ENCODE measurements at places on chromosomes 3 and 15. TPM values are rescaled to one million over a fixed set of nuclear protein-coding genes. Genes with fewer than 3 reads are reported as not detected.

DNA sequence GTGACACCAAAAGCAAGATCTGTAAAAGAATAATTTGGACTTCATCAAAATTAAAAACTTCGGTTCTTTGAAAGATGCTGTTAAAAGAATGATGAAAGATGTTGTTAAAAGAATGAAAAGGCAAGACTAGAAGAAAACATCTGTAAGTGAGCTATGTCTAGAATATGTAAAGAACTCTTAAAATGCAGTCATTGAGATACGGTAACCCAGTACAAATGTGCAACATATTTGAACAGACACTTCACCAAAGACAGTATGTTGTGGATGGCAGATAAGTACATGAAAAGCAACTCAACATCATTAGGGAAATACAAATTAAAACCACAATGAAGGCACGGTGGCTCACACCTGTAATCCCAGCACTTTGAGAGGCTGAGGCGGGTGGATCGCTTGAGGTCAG is 139.5 kb downstream of the LRIG1 start:
- H3K27me3 ChIP-seq: no peaks in the 10 kb centered on the region
- no peak overlapping the region for H3K27ac ChIP-seq
- no peaks in the 10 kb centered on the region for H3K36me3 ChIP-seq
- no peak for DNase-seq
- no peak overlapping the region for H3K4me3 ChIP-seq

DNA sequence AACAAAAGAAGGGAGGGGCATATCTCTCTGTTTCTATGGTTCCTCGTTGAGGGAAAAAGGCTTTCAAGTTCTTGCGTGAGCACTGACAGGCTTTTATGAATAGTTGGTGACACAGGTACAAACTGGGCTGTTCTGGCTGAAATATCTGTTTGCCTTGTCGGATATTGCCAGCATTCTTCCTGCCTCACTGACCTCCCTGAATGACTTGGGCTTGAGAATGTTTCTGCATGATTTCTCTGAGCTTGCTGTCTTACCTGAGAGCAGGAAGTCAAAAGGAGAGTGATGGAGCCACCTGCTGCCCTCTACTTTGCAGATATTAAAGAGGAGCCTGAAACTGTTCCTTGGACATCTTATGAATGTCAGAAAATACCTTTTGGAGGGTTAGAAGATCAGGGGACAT is 4.8 kb downstream of the GCNT3 start:
- no peak overlapping the region for H3K27ac ChIP-seq
- no peaks in the 10 kb centered on the region for H3K36me3 ChIP-seq
- no peaks in the 10 kb centered on the region for H3K4me1 ChIP-seq
- H3K4me3 ChIP-seq: no peak overlapping the region
- H3K27me3 ChIP-seq: no peaks in the 10 kb centered on the region

DNA sequence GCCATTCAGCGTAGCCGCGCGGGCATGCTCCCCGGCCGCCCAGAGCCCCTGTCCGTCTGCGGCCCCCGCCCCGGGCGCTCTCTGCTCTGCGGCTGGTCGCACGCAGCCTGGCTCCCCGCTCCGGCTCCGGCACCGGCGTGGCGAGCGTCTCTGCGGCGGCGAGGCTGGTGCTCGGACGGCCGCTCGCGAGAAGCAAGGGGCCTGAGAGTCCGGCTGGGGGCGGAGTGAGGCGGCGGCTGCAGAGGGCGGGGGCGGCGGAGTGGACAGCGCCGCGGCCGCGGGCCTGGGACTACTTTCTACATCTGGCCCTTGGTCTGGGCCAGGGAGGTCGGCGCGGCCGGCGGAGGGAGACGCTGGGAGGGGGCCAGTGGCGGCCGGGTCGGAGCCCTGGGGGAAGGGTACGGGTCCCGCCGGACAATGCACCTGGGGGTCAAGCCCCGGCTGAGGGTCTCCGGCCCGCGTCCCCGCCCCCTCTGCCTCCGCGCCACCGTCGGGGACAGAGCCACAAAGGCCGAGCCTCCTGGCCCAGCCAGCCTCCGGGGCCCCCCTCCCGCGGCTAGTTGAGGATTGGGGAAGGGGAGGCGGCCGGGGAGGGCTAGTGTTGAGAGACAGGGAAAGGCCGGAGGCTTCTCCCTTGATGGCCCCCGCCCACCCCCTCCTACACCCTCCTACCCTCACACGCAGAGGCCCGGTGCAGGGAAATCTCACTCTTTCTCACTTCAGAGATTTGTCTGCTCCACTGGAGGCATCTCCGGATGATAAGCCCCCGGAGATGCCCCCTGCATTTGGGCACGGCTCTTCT is at the start of gene PRTG:
Gene PRTG, minus strand, starts transcription at position 226 of the 802 bp plus-strand sequence. Its CDS starts 221 bp downstream, at position 5.
- peak within 1 kb of the TSS; percentile 36 for H3K27ac ChIP-seq
- no peaks in the 10 kb centered on the region for H3K36me3 ChIP-seq
- peak within 1 kb of the TSS; percentile 97 for H3K4me3 ChIP-seq
- no peaks in the 10 kb centered on the region for H3K27me3 ChIP-seq
- peaks cover 2% of the 10 kb centered on the region for H3K4me1 ChIP-seq
- DNase-seq: peak; percentile 22

DNA sequence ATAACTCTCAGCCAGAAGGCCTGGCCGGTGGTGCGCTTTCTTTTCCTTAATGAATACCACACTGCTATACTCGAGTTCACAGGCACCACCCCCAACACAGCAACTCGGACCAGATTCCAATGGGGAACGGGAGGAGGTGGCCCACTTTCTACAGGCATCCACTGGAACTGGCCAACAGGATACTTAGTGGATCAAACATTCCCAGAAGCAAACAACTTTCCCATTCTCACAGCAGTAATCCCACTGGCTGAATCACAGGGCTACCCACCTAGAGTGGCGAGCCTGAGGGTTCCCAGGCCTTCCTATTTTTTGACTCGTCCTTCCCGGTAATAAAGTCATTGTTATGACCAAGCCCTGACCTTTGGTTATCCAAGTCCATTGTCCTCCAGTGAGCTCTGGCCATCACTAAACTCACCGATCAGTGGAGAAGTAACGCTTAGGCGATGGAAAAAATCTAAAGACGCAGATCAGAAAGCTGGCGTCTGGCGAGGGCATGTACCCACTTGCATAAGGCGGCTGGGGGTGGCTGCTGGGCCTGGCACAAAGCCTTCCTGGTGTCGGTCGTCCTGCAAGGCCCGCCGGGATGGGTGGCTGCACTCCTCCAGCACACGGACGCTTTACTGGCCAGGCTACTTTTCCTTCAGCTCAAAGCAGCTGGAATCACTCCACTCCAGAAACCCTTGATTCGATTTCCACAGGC is 1.2 kb downstream of the EOGT start:
- peak overlapping the region; percentile 100 for H3K27ac ChIP-seq
- peak; percentile 47 for DNase-seq
- no peaks in the 10 kb centered on the region for H3K27me3 ChIP-seq
- H3K4me1 ChIP-seq: peaks cover 65% of the 10 kb centered on the region
- H3K4me3 ChIP-seq: peak overlapping the region; percentile 96

DNA sequence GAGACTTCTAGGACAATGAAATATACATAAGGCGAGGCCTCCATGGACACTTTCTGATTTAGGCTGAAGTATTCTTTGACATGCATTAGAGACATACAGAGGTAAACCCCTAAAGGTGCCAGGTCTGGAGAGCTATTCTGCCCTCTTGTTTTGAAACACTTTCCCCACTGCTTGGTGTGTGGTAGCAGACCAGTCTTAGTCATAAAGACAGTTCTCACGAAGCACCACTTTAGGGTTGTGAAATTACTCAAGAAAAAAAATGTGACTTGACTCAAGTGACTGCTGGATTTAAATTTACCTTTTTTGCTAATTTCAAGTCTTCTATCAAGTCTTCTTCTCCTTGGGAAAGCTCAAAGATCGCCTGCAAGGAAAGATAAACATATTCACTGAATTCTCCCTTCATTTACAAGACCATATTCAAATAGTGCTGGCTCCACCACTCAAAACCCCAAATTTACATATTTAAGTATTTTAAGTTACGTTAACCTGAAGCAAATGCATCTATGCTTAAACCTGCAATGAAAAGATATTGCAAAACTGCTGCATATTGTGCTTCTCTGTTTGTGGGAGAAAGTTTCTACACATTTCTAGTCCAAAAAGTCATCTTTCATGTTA is 48.4 kb downstream of the ARHGEF3 start:
- H3K27ac ChIP-seq: no peak overlapping the region
- H3K27me3 ChIP-seq: no peaks in the 10 kb centered on the region
- H3K4me3 ChIP-seq: no peak overlapping the region
- no peaks in the 10 kb centered on the region for H3K36me3 ChIP-seq

DNA sequence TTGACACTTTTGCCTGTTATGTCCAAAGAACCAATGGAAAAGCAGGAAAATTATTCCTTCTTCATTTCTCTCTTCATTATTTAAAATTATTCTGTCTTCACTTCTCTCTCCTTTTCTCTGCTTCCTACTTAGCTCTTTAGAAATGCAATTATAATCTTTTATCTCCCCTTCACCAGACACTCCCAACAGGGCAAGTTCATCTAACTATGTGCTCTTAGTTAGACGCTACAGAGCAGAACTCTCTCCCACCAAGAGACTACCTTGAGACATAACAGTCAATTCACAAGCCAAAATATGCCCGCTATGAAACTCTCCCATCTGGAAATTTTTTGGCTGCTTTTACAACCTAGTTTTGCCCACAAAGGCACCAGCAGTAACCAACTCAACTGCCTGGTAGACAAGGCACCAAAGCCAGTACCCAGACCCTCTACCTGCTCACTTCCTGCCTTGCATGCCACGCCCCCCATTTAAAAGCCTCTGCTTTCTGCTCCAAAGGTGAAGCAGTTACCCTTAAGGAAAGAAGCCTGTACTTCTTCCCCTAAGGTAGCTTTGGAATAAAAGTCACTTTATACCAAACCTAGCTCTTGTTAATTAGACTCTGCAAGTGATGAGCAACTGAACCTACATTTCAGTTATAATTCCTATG is 28.1 kb downstream of the CCRL2 start:
- no peaks in the 10 kb centered on the region for H3K4me1 ChIP-seq
- no peak overlapping the region for H3K27ac ChIP-seq
- H3K4me3 ChIP-seq: no peak overlapping the region
- no peak for DNase-seq
- no peaks in the 10 kb centered on the region for H3K27me3 ChIP-seq

Gene SUCNR1
- total RNA-seq: 3.2 TPM

GRCh38 chr3:147406028-147406931 is at the start of gene ZIC4:
Gene ZIC4 (minus strand): TSS chr3:147406543. CDS start chr3:147402797, 3,746 bp downstream.
- no peak for DNase-seq
- peaks cover 56% of the 10 kb centered on the region for H3K27me3 ChIP-seq
- H3K36me3 ChIP-seq: no peaks in the 10 kb centered on the region
- H3K4me1 ChIP-seq: peaks cover 12% of the 10 kb centered on the region
- H3K4me3 ChIP-seq: peak within 1 kb of the TSS; percentile 36
- H3K27ac ChIP-seq: no peak within 1 kb of the TSS

Gene ANKUB1
- total RNA-seq: 0.81 TPM

Gene FBXO40
- not detected for total RNA-seq

Gene PLXNA1
- 70.1 TPM for total RNA-seq

GRCh38 chr3:197694251-197694650 is 42.5 kb downstream of the RUBCN start:
- H3K36me3 ChIP-seq: peaks cover 31% of the 10 kb centered on the region
- H3K4me3 ChIP-seq: no peak overlapping the region
- H3K4me1 ChIP-seq: no peaks in the 10 kb centered on the region
- H3K27ac ChIP-seq: no peak overlapping the region
- no peaks in the 10 kb centered on the region for H3K27me3 ChIP-seq

Gene ARGFX
- not detected for total RNA-seq

GRCh38 chr15:99110581-99111320 is 5.9 kb downstream of the SYNM start:
- H3K36me3 ChIP-seq: peaks cover 2% of the 10 kb centered on the region
- peaks cover 71% of the 10 kb centered on the region for H3K4me1 ChIP-seq
- peak overlapping the region; percentile 83 for H3K27ac ChIP-seq
- DNase-seq: no peak
- H3K4me3 ChIP-seq: peak overlapping the region; percentile 9

DNA sequence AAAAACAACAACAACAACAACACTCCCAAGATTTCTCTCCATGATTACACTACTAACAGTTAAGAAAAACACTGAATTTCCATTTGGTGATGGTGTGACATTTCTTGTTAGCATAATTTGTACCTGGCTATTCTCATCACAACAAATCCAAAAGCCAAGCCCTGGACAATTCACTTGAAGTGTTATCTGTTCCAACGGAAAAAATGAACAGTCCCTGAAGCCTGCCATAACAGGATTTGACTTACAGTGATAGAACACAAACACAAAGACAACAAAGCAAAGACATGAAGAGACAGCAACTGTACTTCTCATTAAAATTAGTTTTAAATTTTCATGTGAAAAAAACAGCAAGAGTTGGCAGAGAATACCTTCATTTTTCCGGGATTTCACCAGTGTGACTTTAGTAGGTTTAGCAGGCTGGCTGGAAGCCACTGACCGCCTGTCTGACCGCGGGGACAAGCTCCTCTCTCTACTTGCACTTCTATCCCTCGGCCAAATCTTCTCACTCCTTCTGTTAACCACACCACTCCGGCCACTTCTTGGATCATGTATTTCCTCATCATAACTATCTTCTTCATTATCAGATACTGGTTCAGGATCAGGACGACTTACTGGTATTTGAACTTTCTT is 56.3 kb downstream of the TJP1 start:
- no peaks in the 10 kb centered on the region for H3K27me3 ChIP-seq
- no peaks in the 10 kb centered on the region for H3K4me1 ChIP-seq
- H3K4me3 ChIP-seq: no peak overlapping the region
- no peak for DNase-seq

GRCh38 chr15:93478947-93479346 is 389.9 kb upstream of the RGMA start:
- no peaks in the 10 kb centered on the region for H3K36me3 ChIP-seq
- no peaks in the 10 kb centered on the region for H3K27me3 ChIP-seq
- no peak overlapping the region for H3K27ac ChIP-seq
- no peaks in the 10 kb centered on the region for H3K4me1 ChIP-seq
- H3K4me3 ChIP-seq: no peak overlapping the region

DNA sequence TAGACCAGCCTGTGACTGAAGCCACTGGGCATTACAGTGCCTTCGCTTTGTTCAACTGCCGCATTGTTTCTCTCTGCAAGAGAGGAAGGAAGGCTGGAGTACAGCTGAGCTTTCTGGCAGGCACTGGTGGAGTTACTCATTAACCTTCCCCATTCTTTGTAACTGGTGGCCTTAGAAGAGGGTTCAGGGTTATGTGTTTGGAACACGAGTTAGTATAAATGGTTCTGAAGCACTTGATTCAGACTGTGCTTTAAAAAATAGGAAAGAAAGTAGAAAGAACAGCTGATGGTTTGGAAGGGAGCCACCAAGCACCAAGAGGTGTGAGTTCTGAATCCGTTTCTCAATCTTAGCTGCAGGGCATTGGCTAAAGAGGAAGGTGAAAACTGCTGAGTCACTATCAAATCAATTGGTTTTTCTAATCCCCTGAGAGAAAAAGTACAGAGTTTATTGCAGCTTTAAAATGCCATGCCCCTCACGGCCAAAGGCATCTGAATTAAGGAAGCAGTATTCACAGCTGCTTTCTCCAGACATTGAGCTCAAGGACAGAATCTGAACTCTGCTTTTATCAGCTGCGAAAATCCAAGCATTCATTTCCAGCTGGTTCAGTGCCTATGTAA is 3.6 kb downstream of the HGD start:
- peak overlapping the region; percentile 56 for H3K4me3 ChIP-seq
- no peaks in the 10 kb centered on the region for H3K4me1 ChIP-seq
- no peak for DNase-seq
- H3K27me3 ChIP-seq: no peaks in the 10 kb centered on the region
- peak overlapping the region; percentile 2 for H3K27ac ChIP-seq
- no peaks in the 10 kb centered on the region for H3K36me3 ChIP-seq

Gene HDC
- total RNA-seq: 4.0 TPM

- no peaks in the 10 kb centered on the region for H3K27me3 ChIP-seq
- H3K36me3 ChIP-seq: no peaks in the 10 kb centered on the region
- H3K4me3 ChIP-seq: no peak overlapping the region
- DNase-seq: no peak
These were observed 214.0 kb downstream of the EPHB1 start for GRCh38 chr3:135009014-135009413.

Gene KLHL40
- total RNA-seq: not detected

Gene TLR9
- total RNA-seq: not detected

Data from thoracic aorta (tissue), 2 donors.